Activated naive CD8-positive, alpha-beta T cell treated with anti-CD3 and anti-CD28 coated beads for 36 hours (primary cell): ENCODE measurements at places on chromosomes 5 and 9.

- DNase-seq: no peak
These were observed 27.6 kb upstream of the DUSP1 start for GRCh38 chr5:172798422-172799215.

GRCh38 chr9:89953824-89954615 is 349.2 kb downstream of the GADD45G start:
- DNase-seq: no peak

DNA sequence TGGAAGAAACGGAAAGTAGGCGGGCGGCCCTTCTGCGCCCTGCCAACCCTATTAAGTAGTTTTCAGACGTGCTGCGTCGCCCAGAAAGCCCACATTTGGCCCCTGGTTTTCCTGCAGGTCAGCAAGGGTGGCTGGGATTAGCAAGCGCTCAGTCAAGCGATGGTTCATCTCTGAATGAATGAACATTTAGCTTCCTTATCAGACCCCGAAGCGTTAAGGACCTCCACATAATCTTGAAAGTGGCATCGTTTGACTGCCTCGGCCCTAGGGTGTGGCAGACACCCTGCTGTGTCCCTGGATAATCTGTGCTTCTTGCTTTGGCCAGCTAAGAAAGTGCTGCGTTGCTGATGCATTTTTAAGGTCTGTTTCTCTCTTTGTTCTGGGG is 684 bp downstream of the TOR1B start:
- DNase-seq: no peak

- no peak for DNase-seq
These were observed 185.2 kb upstream of the KLF4 start for GRCh38 chr9:107674721-107675277.

GRCh38 chr9:133238851-133239532 is 29.9 kb upstream of the OBP2B start:
- peak; percentile 78 for DNase-seq

DNA sequence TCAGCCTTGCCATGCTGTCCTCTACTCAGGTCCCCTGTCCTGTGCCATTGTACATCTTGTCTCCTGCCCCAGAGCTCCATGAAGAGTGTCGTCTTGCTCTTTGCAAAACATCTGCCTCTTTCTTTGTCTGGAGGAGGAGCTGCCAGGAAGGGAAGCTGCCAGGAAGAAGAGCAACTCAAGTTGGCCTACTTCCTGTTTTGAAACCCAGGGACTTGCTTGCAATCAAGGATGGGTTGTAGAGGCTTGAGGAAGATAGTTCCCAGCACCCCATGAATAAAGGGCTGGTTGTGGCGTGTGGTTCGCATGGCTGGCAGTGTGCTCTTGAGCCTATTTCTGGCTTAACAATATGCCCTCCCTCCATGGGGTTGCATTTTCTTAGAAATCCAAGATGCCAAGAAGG is 53.0 kb upstream of the CPEB4 start:
- DNase-seq: no peak

GRCh38 chr5:143923634-143924266 is 111.8 kb downstream of the HMHB1 start:
- no peak for DNase-seq

DNA sequence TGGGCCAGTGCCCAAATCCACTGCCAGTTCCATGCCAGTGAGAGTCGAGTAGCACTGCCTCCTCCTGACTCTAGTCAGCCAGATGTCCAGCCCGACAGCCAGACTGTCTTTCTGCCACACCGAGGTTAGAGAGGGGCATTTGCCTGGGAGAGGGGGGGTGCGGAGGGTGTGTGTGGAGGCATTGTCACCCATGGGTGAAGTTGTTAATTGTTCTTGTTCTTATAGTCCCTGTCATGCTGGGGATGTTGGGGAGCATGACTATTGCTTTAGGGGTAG is 1.1 kb downstream of the RGP1 start:
- DNase-seq: no peak

- DNase-seq: no peak
These were observed 68.2 kb downstream of the DMRTA1 start for GRCh38 chr9:22514871-22515270.

GRCh38 chr5:170076739-170077138 is 29.0 kb upstream of the FOXI1 start:
- DNase-seq: no peak

DNA sequence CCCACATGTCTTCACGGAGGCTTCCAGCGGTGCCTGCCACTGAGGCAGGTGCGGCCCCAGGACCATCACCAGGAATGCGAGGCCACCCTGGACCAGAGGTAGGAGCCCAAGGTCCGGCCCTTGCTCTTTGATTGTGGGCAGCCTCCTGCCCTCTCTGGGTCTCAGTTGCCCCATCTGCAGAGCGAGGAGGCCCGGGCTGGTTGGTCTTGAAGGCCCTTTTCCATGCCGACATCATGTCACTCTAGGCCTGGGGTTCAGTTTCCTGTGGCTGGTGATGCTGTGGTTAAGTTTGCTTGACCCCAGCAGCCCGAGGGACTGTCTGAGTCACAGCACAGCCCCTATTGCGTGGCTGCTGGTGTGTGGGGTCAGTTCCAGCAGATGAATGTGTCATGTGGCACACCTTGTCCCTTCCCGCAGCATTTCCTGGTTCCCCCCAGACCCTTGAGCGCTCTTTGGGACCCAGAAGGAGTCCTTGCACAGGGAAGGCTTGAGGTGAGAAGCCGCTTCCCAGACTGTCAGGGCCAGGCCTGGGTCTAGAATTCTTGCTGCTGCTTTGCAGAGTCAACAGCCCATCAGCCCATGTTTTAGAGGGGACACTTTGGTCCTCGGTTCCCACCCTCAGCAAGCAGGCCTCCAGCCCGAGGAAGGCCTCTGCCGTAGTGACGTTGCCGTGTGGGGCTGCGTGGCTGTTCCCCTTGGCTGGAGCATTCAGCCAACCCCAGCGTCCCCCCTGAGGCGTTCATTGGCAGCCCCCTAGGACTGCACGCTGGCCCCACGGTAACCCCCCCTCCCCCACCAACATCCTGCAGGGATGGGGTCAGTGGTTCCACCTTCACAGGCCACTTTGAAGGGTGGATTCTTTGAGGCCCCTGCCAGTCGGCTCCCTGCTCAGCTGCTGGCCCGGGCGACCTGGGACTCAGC is 31.0 kb upstream of the HMCN2 start:
- no peak for DNase-seq

DNA sequence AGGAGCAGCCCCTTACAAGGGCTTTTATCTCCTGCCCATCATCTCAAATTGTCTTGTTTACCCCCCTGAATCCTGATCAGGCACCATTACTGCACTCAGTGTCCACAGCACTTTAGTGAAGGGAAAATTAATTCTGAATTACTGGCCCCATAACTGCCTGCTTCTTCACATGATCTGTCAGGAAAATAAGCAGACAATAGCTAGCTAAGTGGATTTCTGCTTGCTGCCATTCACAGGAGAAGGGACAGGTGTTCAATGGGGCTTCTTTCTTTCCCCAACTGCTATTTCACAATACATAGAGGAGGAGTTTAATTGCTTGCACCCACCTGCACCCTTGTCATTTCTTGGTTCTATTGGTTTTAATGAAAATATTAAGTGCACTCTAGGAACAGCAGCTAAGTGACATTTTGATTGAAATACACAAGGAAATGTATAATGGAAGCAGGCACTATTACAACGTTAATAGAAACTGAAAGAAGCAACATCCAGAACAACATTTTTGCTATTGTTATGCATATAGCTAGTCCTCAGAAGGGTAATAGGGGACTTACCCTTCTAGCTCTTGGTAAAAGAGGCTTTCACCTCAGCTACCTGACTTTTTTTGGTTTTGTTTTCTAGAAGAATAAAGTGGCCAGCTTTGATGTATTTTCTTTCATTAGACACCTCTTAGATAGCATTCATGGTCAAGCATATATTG is 599.3 kb upstream of the TLE4 start:
- no peak for DNase-seq

GRCh38 chr9:90038763-90039162 is 434.0 kb downstream of the GADD45G start:
- DNase-seq: no peak

GRCh38 chr9:26779062-26779461 is 113.5 kb downstream of the CAAP1 start:
- DNase-seq: no peak

- no peak for DNase-seq
These were observed 166.1 kb downstream of the SLC28A3 start for GRCh38 chr9:84174486-84174885.

GRCh38 chr5:135833961-135834638 is 363 bp upstream of the SLC25A48 start:
- no peak for DNase-seq

DNA sequence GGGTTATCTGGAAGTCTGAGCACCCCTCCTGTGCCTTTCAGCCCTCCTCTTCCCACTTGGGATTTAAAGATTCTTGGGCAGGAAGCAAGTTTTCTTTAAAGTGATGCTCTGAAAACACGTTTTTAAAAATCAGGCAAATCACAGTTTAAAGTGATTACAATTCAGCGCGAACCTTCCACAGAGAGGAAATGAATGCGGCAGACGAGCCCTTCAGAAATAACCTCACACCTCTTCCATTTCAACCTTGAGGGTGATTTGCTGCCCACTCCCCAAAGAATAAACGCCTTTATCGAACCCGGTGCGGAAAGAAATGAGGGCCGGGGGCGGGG is 2.3 kb upstream of the EFNA5 start:
- DNase-seq: no peak

DNA sequence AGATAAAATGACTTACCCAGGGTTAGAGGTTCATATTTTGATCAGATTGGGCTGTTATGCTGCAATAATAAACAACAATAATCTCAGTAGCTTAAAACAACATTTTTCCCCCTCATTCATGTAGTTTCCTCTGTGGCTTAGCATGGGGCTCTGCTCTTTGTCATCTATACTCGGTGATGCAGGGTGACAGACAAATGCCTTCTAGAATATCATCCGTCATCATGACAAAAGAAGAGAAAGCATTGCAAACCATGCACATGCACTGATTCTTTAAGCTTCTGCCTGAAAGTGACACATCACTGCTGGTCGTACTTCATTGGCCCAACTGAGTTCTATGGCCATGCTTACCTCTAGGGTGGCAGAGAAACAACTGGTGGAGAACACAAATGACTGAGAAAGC is 58.8 kb upstream of the MAMDC2 start:
- no peak for DNase-seq
